ENCODE measurements at places on chromosomes 4 and X.

GRCh38 chrX:29872831-29873230 lies 342.5 kb upstream of the MAGEB2 start:
- DNase-seq = no peak

- no peak for DNase-seq
Measured at GRCh38 chr4:140239311-140239710, 85.3 kb upstream of the MAML3 start.

GRCh38 chr4:42865572-42866189 lies 26.8 kb upstream of the GRXCR1 start:
- no peak for DNase-seq

GRCh38 chr4:41359836-41360213 lies 103.1 kb downstream of the UCHL1 start:
- no peak for DNase-seq
